T follicular helper cell (primary cell): ENCODE measurements at places on chromosomes 7 and 10.

DNA sequence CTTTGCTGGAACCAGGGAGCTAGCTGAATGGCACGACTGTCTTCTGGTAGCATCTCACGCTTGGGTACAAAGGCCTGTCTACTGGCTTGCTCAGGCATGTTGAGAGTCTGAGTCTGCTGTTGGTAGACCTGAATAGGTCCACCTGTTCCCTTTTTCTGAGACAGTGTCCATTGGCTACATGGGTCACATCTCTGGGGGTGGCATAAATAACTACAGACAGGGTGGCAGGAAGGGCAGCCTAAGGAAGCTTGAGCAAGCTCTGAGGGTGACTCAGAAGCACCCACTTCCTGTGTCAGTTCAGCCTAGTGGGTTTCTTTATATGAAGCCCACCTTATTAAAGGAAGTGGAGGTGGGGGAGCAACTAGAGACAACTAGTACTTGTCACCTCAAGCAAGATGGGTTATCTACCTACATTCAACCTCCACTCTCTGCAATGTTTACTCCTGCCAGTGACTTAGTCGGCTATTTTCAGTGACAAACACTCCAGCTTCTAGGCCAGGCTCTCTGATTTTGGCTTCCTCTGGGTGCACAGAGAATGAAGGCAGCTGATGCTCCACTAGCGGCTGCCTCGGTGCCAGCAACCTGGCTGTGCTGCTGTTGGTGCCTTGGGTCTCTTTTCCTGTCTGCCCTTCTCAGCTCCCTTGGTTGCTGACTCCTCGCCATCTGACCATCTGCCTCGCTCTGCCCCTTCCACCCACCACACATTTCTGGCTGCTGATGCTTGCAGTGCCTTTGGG, 5.7 kb upstream of the ZYX start:
- DNase-seq, result no peak

DNA sequence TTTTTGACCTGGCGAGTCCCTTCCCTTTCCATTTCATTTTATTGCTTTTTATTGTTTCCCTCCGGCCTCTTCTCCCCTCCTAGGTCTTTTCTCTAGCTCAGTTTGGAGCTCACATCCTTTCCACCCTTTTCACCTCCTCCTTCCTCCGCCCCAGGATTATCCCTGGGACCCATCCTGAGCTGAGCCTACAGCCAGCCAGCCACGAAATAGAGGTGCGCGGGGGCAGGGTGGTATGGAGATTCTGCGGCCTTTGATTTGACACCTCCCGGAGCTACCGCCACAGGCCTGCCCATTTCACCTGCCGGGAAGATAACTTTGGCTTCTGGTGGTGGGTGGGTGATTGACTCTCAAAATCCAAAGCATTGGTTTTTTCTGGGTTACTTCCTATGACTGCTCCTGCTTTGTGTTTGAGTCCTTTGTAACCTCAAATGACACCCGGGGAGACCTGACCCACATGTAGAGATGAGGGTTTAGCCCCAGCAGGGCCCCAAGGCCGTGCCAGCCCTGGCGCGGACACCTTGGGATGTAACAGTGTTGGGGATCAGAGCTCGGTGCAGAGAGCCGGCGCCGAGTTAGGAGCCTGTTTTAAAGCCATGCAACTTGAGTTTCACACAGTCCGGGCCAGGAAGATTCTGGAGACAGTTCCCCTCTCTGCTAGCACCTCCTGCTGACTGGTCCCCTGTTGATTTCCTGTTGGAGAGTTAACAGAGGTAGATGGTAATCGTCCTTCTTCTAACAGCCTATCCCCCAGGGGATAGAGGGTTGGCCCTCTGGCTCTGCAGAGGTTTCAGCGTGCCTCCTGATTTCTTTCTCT, 1.5 kb downstream of the DUSP5 start:
- peak; percentile 22 for DNase-seq

DNA sequence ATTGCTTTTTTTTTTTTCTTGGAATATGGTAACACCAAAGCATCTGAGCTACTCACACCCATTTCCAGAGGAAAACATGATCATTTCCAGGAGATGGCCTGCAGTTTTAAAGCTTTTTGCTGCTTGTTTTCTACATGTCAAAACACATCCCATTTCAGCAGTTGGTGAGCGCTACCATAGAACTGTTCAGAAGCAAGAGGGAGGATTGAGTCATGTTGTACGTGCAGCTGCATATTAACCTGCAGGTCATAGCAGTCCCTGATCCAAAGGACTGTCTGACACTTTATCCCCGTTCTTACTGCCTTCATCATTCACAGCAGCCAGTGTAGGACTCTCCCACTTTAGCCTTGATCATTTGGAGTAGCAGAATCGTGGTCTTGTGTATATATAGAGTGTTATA, 124.6 kb downstream of the AUTS2 start:
- no peak for DNase-seq

- peak; percentile 19 for DNase-seq
Observed at GRCh38 chr10:118754229-118754555, 578 bp downstream of the CACUL1 start.

DNA sequence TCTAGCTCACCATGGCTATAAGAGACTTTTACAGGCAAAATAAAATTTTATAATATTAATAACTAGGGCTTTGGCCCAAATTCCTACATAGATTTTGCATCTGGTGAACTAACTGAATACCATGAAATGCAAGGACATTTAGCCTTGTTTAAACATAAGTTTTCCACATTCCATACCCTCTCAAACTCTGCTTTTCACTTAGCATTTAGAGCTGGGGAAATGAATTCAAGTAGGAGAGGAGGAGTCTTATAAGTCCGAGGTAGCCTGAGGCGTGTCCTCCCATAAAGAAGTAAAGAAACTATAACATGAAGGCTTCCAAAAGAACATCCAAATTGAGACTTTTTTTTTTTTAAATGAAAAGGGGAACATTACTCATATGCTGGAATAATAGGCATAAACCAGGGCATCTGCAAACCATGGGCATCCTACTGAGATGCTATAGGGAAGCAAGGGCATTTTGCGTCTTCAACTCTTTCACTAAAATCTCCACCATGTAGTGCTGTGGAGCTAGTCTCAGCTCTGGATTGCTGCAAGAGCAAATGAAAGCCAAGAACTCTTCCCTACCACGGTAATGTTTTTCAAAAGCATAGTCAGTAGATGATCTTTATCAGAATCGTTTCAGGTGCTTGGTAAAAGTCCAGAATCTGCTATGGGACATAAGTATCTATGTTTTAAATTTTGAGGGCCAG, 79.1 kb downstream of the PALS2 start:
- no peak for DNase-seq

GRCh38 chr10:13837966-13838365, 251.2 kb downstream of the PRPF18 start:
- no peak for DNase-seq

- no peak for DNase-seq
Observed at GRCh38 chr7:148852272-148852671, 31.8 kb downstream of the EZH2 start.

- DNase-seq, result no peak
Observed at GRCh38 chr7:124399941-124400340, 365.7 kb downstream of the GPR37 start.

- no peak for DNase-seq
Observed at GRCh38 chr7:125184801-125185200, 255.2 kb upstream of the POT1 start.

GRCh38 chr10:23422003-23422411, 16.9 kb upstream of the OTUD1 start:
- DNase-seq, result no peak

DNA sequence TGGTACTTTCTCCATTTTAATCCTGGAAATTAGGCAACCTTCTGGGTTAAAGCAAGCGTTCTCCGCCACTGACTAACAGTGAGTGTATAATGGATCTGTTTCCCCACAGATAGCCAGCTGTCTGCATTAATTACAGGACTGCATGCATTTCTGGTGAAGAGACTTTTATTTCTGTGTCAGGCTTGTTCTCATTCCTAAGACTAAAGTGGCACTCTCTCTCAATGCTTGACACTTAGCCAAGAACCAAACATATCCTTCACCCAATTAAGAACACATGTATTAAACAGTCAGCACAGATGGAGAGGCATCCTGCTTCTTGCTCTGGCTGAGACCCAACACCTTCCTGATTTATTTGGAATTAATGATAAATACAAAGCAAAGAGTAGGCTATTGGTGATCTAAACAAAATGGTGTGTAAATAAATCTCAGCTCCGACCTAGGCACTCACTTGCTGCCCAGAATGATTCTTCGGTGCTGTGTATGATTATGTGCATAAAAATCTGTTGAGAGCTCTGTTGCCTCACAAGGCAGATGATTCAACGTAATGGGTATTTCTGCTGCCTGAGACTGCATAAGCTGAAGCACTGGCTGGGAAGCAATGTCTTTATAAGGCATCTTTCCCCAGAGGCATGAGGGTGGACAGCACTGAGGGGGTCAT, 16.8 kb downstream of the CALU start:
- DNase-seq, result no peak

- DNase-seq, result no peak
Observed at GRCh38 chr10:3472287-3473051, 299.9 kb upstream of the PITRM1 start.

- DNase-seq, result no peak
Observed at GRCh38 chr7:139526578-139527544, 3.4 kb downstream of the CLEC2L start.

DNA sequence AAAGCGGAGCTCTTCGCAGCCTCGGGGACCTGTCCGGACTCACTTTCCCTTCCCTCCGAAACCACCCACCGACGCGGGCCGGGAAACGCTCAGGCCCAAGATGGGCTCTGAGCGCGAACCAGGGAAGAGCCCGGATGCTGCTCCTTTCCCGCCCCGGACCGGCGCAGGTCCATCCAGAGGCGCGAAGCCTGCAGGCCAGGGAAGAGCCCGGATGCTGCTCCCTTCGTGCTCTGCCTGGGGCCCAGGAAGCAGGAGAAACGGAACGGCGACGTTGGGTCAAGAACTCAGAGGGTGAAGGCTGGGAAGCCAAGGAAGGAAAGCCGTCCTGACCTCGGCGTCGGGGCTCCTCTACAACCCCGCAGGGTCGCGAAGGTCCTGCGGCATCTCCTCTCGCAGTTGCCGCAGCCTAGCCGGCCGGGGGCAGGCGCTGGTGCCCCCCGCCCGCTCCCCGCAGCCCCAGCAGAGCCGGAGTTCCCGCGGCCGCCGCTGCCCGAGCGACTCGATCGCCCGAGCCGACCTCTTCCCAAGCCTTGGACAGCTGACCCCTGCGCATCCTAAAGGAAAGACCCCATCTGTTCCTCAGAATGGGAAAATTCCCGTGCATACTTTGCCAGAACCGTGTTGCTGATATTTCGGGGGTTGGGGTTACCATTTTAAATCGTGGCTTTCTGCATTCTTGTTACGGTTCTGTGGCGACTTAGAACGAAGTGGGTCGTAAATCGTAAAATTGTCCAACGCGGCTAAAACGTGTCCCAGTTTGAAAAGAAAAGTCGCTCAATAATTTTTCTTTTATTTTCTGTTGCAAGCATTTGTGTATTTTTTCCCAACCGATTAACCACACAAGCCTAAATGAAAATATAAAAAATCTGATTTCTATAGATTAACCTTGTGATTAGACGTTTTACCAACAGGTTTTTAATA, 7.5 kb downstream of the HOXA1 start:
- no peak for DNase-seq

GRCh38 chr7:112556633-112557032, 75.8 kb downstream of the LSMEM1 start:
- DNase-seq, result no peak

GRCh38 chr7:133829336-133829897, 297.7 kb upstream of the LRGUK start:
- DNase-seq, result no peak

- no peak for DNase-seq
Observed at GRCh38 chr10:18533896-18534295, 117.5 kb downstream of the NSUN6 start.

DNA sequence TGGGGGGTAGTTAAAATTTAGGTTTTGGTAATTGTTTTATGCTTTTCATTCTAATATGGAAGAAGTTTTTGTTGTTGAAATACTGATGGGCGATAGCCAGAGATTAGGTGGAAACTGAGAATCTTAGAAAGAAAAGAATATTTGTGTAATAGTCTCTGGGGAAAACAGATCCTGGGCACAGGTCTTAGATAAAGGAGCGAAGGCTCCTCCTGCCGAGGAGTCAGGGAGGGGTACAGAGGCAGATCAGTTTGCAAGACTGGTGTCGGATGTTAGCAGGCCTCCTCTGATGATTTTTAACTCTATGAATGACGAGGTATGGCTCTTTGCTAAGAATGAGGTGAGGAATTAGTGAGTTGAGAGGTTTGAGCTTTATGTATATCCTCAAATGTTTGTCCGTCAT, 339.7 kb downstream of the HGF start:
- DNase-seq, result no peak

DNA sequence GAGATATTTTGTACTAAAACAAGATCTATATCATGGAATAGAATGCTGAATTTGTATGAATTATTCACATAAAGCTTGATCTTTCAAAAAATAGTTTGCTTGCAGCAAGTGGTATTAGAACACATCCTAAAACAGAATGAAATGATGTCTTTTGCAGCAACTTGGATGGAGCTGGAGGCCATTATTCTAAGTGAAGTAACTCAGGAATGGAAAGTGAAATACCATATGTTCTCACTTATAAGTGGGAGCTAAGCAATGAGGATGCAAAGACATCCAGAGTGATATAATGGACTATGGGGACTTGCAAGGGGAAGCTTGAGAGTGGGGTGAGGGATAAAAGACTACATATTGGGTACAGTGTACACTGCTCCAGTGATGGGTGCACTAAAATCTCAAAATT, 53.7 kb downstream of the ASB4 start:
- DNase-seq, result no peak

- DNase-seq, result no peak
Observed at GRCh38 chr7:767941-768731, 41.1 kb upstream of the PRKAR1B start.

- no peak for DNase-seq
Observed at GRCh38 chr10:62025901-62026879, 124.7 kb downstream of the ARID5B start.

GRCh38 chr7:73994023-73994422, 34.0 kb upstream of the ELN start:
- DNase-seq, result no peak

DNA sequence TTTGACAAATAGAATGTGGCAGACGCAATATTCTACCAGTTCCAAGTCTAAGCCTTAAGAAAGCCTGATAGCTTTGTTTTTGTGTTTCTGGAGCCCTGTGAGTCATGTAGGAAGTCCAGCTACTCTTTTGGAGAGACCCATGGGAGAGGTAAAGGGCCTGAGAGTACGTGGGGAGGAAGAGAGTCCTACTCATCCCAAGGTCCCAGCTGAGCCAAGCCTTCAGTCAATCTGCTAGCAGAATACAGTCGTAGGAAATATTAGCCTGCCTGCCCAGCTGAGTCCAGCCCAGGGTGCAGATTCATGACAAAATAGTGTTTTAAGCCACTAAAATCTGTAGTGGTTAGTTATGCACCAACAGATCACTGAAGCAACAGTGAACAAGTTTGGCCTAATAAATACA, 9.0 kb upstream of the GNA12 start:
- DNase-seq, result no peak

- no peak for DNase-seq
Observed at GRCh38 chr7:17814058-17814457, 126.2 kb downstream of the SNX13 start.

- DNase-seq, result no peak
Observed at GRCh38 chr7:114885836-114886235, 36.1 kb upstream of the MDFIC start.

DNA sequence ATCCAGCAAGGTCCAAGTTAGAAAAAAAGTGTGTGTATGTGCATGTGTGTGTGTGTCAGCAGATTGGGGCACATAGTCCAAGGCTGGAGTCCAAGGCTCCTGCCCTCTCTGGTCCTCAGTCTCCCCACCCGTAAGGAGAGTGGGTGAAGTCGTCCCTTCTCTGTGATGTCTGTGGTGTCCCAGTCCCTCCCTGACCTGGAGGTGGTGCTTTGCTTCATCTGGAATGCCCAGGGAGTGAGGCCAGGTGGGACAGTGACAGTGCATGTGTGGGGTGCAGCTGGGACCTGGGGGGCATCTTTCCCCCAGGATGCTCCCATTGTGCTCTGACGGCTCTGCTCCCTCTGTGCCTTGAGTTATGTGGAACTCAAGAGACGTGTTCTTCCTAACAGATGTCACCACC, 18.0 kb downstream of the AQP1 start:
- DNase-seq, result no peak
